GM12892 (cell line): ENCODE measurements at places on chromosomes 5 and 9.

DNA sequence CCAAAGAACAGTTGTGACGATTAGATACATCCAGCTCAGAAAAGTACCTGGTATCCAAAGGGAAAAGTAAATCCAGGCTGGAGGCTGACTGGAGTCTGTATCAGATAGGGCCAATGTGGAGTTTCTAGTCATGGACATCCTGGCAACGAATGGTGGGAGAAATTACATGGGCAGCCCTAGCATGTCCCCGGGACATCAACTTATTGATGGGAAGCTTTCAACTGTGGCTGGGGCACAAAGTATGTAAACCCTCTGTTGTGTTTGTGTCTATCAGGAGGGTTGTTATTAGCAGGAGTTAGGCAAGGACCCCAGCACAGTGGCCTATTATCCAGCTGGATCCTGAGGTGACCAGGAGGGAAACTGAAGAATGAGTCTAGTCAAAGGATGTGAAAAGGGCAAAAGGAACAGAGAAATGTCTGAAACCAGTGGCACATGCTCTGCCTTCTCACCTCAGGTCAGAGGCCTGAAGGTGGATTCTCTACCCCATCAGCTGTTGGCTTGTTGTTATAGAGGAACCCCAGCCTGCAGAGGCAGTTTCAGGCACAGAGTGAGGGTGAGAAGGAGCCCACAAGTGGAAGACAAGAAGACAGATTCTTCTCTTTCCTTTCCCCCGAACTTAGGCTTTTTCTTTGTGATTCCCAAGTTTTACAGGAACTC, 19.9 kb downstream of the IFNW1 start:
- DNase-seq, result no peak

- no peak for DNase-seq
These were observed 134.1 kb downstream of the RGS3 start for GRCh38 chr9:113597390-113598241.

DNA sequence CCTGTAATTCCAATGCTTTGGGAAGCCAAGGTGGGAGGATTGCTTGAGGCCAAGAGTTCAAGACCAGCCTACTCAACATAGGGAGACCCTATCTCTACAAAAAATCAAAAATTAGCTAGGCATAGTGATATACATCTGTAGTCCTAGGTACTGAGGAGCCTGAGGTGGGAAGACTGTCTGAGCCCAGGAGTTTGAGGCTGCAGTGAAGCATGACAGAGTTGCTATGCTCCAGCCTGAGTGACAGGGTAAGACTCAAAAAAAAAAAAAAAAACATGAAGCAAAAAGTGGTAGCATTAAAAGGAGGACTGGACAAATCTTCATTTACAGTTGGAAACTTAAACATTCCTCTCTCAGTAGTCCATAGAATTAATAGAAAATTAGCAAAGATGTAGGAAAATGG, 9.8 kb downstream of the CCNG1 start:
- no peak for DNase-seq

GRCh38 chr5:169628892-169629291, 8.2 kb upstream of the DOCK2 start:
- DNase-seq, result no peak

GRCh38 chr5:177963966-177964365, 32.1 kb downstream of the PROP1 start:
- no peak for DNase-seq

DNA sequence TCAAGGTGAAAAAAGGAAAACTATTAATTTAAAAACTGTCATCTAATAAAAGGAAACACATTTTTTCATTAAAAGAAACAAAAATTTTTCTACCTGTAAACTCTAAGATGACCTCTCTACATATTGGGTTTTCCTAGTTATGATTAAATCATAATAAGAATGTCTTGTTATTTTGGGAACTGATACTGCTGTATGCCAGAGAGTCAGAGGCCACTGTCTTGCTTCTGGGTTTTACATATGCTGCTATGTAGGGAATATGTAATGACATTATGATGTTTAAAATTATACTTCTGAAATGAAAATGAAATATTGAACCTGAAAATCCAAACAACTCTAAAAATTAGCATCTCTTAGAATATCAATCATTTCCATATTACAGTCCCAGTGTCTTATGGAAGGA, 63.7 kb downstream of the FEM1C start:
- DNase-seq, result no peak

GRCh38 chr5:43305948-43306565, 7.2 kb downstream of the HMGCS1 start:
- no peak for DNase-seq

DNA sequence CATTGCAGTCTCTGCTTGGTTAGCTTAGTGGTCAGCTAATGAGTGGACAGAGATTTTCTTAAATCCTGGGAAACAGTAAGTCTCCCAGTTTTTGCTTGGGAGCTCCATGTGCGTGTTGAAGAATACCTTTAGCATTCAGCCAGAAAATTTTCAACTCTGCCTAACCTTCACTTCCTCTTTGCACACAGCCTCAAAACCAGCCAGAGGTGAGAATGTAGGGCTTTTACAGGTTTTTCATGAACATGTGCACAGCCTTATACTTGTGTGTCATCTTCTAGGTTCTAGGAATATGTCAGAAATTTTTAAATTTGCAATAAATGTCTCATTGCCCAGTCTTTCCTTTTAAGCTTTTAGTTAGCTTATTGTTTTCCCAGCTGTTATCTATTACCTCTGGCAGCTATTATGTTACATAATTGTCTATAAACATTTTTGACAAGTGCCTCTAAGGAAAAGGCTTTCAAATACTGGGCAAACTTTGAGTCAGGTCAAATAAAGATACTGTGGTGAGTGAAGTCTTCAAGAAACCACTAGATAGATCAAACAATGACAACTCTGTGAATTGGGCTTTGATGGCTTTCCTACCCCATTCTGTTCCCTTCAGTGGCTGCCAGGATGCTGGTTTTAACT, 12.7 kb downstream of the ADGRV1 start:
- DNase-seq, result no peak

DNA sequence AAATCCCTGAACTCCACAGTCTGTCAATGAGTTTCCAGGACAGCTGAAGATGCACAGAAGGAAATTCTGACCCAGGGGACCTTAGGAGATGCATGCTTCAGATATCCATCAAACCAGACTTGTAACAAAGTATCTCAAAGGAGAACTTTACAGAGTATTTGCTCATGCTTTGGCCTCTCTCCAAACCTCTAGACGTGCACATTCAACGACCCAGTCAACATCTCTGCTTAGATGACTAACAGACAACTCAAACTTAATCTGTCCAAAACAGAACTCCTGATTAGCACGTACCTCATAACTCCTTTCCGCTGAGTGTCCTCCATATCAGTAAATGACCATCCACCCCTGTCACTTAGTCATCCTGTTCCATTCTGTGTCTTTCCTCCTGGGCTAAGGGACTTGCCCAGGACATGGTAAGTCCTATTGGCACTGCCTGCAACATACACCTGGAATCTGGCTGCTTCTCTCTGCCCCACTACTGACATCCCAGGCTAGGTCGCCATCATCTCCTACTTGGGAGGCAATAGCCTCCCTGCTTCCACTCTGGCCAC, 107.4 kb downstream of the LMNB1 start:
- no peak for DNase-seq

DNA sequence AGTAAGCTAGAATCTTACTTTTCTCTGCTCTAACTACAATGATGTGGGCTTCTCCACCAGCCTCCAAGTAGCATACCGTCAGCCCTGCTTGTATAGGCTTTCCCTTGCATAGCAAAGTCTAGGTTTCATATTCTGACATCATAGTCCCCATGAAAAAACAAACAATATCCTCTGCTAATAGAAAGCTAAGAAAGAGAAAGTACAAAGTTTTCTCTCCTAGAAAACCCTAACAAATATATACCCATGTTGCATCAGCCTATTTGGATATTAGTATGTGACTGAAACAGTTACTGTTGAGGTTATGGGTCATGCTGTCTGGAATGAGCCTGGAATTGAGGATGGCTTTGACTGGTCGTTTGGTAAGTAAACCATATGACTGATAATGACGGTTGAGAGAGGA, 1696.0 kb downstream of the MAT2B start:
- no peak for DNase-seq

DNA sequence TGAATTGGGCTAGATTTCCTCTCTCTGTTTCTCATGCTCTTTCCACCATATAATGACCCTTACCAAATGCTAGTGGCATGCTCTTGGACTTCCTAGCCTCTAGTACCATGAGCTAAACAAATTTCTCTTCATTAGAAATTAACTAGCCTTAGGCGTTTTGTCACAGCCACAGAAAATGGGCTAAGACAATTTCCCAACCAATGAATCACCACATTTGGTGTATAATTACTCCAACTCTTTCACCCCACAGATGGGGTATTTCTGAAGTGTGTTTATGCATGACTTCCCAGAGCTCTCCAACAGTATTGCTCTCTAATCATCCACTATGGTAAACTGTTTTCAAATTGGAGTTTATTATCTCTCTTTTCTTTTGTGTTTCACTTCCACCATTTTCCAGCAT, 1041.1 kb upstream of the COX7C start:
- no peak for DNase-seq

DNA sequence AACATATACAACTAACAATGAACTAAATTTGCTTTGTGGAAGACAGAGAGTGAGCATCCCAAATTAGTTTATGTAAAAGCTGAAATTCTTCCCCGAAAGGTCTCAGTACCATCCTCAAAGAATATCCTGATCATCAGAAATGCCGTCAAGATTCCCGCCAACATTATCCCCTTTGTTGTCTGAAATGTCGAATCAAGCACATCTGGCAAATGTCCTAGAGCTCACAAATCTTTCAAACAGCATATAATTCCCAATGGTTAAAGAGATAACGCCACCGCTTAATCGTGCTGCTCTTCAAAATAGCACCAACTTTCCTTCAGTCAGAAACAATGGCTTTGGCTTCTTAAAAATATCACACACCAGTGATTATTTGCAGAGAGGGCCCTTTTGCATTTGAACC, 23.8 kb downstream of the MORN5 start:
- no peak for DNase-seq

- no peak for DNase-seq
These were observed 140.7 kb upstream of the RANBP3L start for GRCh38 chr5:36442352-36442751.

GRCh38 chr9:14349447-14350348, 35.8 kb upstream of the NFIB start:
- no peak for DNase-seq

DNA sequence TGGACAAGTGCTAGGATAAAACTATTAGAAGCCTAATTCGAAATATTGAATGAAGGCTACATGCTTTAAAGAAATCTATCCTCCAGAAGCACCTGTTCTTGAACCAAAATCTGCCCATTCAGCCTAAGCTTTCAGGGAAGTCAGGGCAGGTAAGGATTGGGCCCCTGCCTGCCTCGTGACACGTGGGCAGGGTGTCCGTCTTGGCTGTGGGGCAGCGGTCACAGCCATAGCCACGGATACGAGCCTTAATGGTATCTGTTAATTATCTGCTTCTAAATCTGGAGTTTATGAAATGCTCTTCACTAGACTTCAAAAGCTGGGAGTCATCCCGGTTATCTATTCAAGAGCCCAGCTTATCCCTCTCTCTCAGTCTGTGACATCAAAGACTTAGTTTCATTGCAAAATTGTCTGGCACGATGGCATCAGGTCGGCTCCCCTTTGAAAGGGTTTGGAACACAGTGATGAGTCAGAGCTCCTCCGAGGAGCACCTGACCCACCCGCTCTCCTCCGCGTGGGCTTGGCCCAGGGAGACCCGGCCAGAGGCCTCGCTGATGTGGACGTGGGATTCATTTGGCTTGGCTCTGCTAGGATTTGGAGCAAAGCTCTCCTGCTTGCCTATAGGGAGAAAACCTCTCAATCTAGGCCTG, 135.9 kb downstream of the MACROH2A1 start:
- DNase-seq, result no peak

DNA sequence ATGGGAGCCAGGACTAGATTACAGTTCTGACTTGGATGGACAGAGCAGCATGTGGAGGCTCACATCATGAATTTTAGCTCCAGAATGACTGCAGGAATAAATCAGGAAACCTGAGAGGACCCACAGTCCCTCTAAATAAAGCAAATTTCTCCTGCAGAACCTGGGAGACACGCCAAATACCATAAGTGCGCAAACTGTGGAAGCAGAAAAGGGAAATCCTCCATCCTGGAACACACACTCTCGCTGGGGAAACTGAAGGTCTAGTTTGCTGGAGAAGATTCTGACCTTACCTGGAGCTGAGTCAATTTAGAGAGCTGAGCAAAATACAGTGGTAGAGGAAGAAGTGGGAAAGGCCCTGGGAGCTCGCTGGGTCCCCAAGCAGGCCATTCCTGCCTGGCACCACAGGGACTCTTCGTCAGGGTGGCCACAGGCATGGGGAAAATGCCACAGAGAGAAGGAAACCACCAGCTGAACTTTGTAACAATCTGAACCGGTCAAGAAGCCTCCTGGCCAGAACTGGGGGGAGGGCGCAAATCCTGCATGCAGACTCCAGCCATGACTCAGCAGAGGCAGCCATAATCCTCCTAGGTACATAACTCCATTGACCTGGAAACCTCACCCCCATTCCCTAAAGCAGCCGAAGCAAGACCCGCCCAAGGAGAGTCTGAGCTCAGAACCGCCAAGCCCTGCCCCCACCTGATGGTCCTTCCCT, 390.9 kb downstream of the LRRC70 start:
- DNase-seq, result no peak

DNA sequence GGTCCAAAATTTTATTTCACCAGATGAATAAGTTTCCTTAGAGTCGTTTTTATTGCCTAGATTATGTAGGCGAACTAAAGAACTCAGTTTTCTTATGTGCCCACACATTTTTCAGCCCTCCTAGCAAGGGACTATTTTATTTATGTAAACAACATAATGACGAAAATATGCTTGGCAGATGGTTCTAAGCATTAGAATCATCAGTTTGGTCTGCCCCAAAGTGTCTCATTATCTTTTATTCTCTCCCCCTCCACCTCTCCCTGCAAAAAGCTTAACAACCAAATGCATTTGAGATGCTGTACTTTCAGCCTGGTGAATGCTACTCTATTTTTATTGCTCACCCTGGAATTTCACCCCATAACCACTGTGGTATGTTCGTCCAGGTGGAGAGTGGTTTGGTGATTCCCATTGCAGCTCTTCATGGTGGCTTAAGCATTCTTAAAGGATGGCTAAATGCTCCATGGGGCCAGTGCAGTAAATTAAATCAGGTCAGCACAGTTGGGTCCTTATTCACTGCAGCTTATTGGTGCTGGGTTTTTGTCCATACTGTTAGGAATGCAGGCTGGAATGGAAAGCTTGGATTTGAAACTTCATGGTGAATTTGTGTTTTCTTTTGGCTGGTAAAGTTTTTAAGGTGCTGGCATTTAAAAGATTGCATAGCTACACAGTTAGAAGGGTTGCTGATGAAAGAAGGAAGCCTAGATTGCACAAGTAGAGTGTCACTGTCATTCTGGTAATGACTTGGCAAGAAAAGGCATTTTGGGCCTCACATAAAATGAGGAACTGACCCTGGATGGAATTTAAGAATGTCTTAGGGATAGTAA, 39.2 kb downstream of the TLE4 start:
- DNase-seq, result no peak
